ENCODE measurements at places on chromosomes 13 and 19.

DNA sequence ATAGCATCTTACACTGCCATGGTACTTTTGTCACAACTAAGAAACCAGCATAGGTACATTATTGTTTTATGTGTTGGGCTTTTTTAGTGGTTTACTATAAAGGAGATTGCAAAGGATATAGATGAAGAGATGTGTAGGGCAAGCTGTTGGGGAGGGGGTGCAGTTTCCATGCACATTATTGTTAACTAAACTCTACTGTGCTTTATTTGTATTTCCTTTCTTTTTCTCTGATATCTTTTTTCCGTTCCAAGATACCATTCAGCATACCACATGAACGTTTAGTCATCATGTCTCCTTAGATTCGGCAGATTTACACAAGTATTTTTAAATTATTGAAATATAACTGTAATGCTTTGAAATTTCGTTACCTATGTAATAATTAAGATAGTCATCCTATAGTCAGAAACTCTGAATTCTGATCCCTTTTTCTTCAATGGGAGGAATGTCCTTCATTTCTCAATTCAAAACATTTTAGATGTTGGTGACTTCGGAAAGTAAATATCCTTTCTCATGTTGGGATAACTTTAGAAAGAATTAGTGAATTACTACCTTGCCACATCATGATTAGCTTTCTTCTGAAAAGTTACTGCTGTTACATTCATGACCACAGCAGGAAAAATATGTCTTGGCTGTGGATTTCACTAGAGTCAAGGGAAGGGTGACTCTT, 82.8 kb downstream of the FRY start:
- no peak for DNase-seq

DNA sequence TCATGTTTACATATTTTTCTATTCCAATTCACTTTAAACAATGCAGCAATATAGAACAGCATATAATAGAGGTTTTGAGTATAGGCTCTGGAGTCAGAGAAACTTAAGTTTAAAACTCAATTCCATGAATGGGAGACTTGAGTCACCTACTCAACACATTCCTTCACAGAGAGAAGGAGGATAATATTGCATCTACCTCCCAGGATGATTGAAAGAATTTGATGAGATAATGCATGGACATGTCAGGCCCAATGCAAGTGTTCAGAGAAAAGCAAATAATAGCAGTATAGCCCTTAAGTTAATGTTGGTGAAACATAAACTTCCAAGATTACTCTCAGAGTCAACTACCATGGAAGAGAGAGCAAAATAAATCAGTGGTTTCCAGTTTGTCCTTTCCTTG, 170.2 kb downstream of the DCLK1 start:
- DNase-seq: peak; percentile 70

GRCh38 chr19:20416661-20417060, 148.9 kb downstream of the ZNF737 start:
- DNase-seq: peak; percentile 8

GRCh38 chr13:46367617-46368327, 19.3 kb downstream of the RUBCNL start:
- peak; percentile 32 for DNase-seq

DNA sequence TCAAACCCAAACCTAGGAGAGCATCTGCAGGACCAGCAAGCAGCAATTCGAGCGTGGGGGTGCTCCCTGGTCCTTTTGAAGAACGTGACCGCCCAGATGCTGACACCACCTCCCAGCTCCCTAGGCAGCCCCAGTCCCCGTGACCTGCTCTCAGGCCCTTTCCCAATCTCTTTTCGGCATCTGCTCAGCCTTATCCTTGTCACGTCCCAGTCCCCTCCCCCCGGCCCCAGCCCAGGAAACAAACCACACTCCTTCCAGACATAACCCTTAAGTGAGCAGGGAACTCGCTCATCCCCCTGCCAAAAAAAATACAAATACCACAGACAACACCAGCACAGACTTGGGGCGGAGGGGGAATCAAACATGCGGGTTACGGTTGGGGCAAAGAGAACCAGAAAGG, 3.3 kb downstream of the MLLT1 start:
- DNase-seq: peak; percentile 75

DNA sequence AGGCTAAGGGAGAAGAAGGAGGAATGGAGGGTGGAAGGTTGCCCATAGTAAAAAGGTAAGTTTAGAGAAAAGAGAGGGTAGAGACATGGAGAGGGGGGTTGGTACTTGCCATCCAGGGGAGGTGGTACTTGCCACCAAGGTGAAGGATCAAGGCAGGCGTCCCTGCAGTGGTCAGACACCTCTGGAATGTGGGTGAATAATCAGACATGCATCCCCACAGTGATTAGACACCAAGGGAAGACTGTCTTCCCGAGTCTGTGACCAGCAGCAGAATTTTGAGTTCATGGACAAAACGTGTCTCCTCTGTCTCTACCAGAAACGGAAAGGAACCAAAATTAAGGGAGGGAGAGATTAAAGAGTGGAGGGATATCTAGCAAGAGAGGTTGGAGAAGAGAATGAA, 27.1 kb upstream of the IGFL1 start:
- no peak for DNase-seq

DNA sequence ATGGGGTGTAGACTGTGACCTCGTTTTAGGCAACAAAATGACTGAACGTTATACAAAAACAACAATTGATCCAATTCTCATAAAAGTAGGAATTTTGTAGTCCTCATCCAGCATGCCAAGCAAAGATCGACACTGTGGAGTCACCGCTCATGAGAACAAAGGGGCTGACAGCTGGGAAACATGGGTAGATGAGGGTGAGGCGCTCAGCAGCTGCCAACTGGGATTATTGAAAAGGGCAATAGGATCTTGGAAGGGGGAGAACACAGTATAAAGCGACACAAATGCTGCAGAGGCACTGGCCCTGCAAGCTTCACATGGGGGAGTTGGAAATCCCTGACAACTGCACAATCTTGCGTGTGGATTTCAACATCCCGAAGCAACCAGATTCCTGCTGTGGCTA, 5.4 kb upstream of the ZNF765 start:
- DNase-seq: no peak

- peak; percentile 45 for DNase-seq
Observed at GRCh38 chr19:44142059-44142433, 692 bp downstream of the ZNF234 start.

DNA sequence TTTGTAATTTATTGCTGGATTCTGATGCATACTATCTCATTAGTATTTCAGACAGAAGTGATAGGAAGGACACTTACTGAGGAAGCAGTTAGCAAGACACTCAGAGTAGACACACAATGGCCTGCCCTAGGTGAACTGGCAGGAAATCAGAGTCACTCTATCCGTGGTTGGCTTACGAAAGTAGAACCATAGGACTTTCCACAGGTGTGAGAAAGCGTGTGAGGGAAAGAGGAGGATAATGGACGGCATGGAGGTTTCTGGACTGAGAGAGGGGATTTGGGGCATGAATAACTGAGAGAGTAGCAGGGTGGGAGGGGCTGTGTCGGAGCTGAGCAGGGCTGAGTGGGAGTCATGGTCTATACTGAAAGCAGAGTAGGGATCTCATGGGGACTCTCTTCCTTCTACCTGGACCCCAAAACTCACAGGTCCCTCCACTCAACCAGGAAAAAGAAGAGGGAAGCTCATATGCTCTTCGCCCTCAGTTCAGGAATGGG, 18.7 kb upstream of the EID2 start:
- DNase-seq: no peak

- DNase-seq: peak; percentile 83
Observed at GRCh38 chr19:32570081-32570785, 10.8 kb upstream of the PDCD5 start.

DNA sequence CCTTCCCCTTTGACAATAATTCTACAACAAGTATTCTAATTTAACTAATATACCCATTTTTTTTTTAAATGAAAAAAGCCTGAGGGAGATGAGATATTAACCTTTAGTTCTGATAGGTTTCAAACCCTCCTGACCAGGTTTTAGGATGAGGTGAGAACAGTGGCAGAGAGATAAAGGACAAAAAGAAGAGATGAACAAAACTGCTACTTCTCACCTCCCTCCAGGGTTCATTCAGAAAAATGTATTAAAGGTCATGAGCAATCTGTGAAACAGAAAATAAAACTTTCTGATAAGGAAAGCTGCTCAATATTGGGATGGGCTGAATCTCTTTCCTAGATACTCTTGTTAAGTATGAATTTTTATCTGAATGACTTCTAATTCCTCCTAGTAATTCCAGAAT, 24.1 kb downstream of the SERPINE3 start:
- DNase-seq: no peak

DNA sequence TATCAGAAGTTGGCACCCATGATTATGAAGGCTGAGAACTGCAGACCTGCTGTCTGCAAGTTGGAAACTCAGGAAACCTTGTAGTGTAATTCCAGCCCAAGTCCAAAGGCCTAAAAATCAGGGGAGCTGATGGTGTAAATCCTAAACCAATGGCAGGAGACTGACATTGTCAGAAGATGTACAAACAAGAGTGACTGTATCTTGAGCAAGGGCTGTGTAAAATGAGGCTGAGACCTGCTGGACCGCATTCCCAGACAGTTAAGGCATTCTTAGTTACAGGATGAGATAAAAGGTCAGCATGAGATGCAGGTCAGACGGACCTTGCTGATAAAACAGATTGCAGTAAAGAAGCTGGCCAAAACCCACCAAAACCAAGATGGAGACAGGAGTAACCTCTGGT, 147.7 kb downstream of the COG6 start:
- DNase-seq: no peak

DNA sequence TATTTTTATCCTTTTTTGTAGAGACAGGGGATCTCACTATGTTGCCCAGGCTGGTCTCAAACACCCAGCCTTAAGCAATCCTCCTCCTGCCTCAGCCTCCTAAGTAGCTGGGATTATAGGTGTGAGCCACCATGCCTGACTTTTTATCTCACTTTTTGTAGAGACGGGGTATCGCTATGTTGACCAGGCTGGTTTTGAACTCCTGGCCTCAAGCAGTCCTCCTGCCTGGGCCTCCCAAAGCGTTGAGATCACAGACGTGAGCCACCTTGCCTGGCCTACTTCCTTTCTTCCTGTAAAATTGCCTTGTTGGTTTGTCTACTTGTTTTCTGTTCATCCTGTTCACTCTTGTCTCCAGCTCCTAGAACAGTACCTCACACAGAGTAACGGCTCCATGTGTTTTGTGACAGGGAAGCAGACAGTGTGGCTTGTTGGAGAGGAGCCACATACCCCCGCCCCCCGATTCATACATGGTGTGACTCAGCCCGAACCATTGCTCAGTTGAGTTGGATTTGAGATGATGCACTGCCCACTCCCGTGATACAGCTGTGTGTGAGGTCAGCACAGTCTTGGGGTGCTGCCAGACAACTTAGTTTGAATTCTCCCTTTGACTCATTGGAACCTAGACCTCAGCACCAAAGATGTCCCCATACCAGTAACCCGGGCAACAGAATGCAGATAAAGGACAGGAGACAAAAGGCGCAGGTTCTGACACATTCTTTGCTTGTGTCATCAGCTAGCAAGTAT, 34.2 kb downstream of the GPR42 start:
- peak; percentile 89 for DNase-seq

DNA sequence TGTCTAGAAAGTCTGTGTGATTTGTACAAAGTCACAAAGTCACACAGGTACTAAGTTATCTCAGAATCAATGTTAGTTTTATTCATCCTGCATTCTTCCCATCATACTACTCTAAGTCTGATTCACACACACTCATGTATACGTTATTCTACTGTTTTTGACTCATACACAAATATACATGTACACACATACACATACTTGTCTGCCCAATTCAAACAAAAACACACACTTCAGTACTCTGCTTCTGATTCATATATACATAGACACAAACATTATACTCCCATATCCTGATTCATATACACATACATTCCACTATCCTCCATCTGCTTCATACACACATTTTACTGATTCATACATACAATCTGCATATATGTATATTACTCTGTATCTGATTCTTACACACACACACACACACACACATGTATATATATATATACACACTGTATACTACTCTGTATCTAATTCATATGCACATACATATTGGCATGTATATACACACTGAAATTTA, 69.3 kb downstream of the KLF12 start:
- no peak for DNase-seq

- peak; percentile 76 for DNase-seq
Observed at GRCh38 chr19:40529093-40529954, 47.3 kb upstream of the SHKBP1 start.

- DNase-seq: no peak
Observed at GRCh38 chr19:42442833-42443232, at the start of gene CXCL17. CXCL17 (minus strand) TSS chr19:42442946; CDS start chr19:42442832, 114 bp downstream.

DNA sequence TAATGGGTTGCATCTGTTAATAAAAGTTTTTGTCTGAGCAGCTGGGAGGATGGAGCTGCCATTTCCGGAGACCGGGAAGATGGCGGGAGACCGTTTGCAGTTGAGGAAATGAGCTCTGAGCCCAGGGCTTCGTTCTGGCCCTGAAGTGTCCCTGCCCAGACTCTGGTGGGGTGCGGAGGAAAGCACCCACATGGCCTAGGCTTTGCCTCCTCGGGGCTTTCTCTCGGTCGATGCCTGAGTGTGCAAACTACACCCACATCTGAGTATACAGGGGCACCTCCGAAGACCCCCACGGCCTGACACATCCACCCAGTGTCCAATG, 15.6 kb upstream of the NANOS3 start:
- no peak for DNase-seq

GRCh38 chr13:29383476-29383875, 212.0 kb downstream of the SLC7A1 start:
- no peak for DNase-seq

- DNase-seq: no peak
Observed at GRCh38 chr19:42037649-42038048, 32.4 kb downstream of the GRIK5 start.

GRCh38 chr19:494171-495080, 1.9 kb upstream of the MADCAM1 start:
- no peak for DNase-seq

DNA sequence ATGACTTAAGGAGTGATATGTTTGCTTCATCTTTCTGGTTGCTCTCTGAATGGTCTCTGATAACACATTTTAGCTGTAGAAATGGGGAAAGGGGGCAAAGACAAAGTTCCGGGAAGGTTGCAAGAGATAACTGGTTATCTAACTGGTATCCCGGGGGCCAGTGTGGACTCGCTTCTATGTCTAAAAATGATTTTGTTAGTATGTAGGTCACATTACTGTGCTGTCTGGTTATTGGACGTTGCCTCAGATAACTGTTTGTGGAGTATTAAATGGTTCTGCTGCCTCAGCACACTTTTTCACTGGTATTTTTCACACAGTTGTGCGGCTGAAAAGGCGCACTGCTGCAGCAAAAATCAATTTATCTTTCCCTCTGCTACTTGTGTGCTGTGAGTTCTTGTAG, 63.0 kb upstream of the ZNF536 start:
- DNase-seq: no peak

DNA sequence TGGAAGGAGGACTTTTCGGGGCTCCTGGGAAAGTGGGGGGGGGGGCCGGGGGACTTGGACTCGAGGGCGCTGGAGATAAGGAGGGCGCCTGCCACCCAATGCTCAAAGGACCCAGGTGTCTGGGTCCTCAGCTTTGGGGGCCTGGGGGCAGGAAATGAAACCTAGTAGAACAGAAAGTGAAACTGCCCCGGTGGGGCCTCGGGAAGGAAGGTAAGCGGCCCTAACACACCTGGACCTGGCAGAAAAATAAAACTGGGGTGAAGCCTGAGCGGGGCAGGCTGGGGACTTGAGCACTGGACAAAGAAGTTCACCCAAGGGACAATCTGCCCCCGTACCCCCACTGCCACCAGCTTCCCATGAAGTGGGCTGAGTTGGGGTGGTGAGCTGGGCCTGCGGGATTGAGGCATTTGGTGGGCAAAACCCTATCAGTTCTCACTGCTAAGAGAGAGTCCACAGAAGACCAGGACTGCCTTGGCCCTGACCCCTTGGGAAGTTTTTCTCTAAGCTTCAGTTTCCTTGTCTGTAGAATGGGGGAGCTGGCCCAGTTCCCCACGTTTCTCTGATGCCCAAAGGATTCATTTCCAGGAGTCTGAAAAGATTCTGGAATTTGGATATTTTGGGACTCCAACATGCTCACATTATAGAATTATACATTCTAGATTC, 2.3 kb downstream of the PRKD2 start:
- DNase-seq: no peak

Measured in choroid plexus epithelial cell (primary cell).